ENCODE measurements at places on chromosomes 16 and 17.

DNA sequence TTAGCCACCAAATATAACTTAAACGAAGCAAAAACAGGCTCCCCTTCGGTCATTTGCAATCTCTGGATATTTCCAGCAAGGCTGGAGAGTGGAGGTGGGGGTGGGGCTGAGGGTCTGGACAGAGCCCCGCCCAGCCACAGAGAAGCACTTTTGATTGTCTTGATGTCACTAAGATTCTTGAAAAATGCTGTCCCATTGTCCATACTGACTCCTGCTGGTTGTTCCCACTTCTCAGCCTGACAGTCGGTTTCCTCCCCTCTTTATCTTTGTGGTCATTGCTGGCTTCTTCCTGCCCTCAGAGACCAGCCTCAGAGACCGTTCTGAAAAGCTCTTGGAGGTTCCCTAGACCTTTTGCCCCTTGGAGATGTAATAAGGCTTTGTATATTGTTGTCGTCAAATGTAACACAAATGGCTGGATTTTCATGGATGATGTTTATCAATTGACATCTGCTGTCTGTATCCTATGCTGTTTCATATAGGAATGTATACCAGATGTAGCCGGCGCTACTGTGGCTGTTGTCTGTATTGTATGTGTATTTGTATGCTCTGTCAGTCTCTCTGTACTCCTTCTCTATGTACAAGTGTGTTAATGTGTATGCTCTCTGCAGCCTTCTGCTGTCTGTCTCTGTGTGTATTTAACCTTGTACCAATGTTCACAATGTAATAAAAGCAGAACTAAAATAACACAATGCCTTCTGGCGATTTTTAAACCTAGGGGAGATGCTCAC, 94.8 kb upstream of the DNAH9 start:
- DNase-seq: no peak

DNA sequence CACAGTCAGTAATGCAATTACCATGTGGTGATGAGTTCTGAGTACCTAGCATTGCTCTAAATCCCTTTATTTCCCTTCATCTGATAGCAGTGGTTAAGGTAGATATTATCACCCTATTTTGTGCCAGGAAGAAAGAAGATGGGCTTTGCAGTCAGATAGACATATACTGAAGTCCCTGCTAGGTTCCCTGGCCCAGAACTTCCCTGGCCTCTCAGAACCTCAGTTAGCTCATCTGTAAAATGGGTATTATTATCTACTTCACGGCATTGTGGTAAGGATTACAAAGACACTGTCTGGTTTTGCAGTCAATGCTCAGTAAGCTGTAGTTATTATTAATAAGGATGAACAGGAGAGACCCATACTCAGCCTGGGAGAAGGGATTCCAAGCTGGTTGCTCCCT, 4.6 kb upstream of the CRYBA1 start:
- DNase-seq: no peak

DNA sequence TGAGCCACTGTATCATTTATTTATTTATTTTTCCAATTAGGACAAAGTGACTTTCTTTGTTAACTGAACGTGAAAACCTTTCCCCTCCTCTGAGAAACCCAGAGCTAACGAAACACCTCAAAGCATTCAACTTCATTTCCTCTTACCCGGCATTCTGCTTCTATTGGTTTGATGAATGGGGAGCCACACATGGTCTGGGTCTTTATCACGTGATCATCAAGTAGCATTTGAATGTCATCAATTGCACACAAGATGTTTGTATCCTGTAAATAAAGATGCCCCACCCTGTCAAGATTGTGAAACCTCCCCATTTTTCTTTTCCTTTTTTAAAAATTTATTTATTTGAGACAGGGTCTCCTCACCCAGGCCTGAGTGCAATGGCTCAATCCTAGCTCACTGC, 80.1 kb downstream of the DNAH3 start:
- DNase-seq: no peak

- no peak for DNase-seq
Observed at GRCh38 chr17:393806-394717, 41.5 kb upstream of the RPH3AL start.

DNA sequence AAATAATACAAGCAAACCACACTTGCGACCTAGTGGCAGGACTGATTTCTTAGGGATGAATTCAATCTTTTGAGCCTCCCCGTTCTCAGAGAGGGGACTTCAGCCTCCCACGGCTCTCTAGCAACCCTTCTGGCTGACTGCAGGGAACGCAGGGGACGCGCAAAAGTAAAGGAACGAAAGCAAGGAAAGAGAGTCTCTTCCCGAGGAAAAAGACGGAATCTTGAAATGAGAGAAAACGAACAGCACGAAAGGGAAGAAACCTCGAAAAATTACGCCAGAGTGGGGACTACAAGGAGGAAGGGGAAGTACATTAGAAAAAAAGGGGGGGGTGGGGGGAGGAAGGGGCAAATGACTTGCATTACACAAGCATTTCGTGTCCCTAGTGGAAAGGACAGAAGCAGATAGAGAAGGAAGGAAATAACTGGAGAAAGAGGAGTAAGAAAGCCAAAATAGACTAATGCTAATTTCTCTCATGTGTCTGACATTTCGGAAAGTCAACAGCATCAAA, 1.2 kb downstream of the GRB2 start:
- no peak for DNase-seq

DNA sequence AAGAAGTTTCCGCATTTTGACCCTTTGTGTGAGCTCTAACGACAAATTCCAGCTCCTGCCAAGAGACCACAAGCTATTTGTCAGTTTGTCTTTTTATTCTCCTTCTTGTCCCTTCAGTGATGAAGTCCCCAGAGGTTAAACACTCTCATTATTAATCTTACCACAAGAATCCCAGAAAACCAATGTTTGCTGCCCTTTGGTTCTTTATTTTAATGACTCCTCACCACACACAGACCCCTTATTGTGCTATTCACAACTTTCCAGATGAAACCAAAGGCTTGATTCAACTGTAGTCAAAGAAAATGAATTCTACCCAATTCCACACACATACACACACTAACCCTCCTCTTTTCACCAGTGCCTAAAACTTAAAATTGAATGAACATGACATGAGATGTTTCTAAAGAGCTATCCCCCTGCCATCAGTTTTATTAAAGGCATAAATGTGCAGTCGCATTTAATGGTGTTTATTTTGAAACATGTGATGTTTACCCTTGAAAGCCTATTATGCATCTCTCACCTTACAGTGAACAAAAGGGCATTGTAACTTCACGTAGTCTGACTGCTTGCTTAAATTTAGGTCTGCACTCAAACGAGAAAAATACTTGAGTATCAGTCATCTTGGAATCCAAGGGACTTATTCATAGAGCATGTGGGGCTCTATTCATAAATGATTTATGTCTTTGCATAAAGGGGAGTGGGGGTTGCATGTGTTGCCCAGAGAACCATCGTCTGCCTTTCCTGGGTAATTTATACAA, 44.1 kb downstream of the PCTP start:
- no peak for DNase-seq

- DNase-seq: no peak
Observed at GRCh38 chr17:4766723-4767122, 5.0 kb upstream of the TM4SF5 start.

- no peak for DNase-seq
Observed at GRCh38 chr16:68713361-68713760, 23.7 kb upstream of the CDH1 start.

GRCh38 chr17:57585341-57586195, 159.5 kb downstream of the CCDC182 start:
- DNase-seq: no peak

DNA sequence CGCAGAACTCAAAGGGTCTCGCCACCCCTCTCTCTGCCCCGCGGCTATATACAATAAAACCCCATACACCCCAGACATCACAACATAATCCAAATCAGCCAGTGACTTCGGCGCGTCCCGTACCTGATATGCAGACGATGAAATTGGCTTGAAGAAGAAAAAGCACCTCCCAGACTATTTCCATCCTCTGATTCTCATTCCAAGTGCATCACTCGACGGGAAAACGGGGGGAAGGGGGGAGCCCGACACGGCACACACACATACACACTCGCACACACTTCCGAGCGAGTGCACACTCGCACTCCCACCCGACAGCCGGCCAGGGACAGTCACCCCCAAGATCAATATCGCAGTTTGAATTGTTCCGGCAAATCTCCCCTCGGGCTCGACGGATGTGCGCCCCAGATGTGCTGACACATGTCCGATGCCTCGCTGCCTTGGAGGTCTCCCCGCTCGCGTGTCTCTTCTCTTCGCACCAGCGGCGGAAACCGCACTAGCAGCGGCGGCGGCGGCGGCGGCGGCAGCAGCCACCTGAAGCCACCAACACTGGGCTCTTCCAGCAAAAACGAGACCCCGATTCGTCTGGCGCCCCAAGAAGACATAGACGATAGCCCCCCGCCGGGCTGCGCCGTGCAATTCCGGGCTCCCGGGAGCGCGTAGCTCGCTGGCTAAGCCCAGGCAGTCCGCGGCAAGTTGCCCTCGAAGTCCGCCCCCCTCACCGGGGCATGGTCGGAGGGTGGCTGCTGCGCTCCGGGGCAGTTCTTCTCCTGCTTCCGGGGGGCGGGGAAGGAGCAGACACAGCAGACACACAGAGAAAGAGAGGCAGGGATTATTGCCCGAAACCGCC, 688 bp downstream of the CA10 start:
- no peak for DNase-seq

GRCh38 chr16:25689137-25689836, 2.5 kb upstream of the HS3ST4 start:
- no peak for DNase-seq

- no peak for DNase-seq
Observed at GRCh38 chr17:77496401-77496801, 355.6 kb downstream of the SEC14L1 start.

GRCh38 chr16:3101018-3101840, 2.1 kb upstream of the ZSCAN10 start:
- no peak for DNase-seq

GRCh38 chr16:4888428-4889135, 41.3 kb downstream of the UBN1 start:
- DNase-seq: no peak

DNA sequence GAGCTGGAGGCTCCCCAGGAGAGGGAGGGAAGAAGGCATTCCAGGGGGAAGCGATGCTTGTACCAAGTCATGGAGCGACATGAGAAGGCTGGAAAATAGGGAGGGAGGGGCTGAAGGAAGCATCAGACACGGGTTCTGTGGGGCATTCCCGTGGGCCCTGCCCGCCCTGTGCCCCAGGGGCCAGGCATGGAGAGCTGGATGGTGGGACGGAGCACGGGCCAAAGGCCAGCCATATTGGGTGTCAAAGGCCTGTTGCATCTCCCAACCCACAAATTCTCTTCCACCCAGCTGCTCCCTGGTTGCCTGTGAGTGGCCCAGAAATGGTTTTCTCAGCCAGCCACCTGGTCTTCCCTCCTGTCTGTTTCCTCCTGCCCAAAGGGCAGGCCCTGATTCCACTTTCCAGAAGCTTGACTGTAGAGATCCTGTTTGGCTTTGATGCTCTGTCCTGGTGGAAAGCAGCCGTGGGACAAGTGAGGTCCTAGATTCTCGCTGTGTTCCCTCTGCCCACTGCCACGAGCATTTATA, 3.2 kb downstream of the CDR2L start:
- DNase-seq: no peak

GRCh38 chr17:1074886-1075605, 78.1 kb downstream of the TIMM22 start:
- DNase-seq: no peak

- no peak for DNase-seq
Observed at GRCh38 chr17:39607057-39607850, 466 bp downstream of the NEUROD2 start.

- no peak for DNase-seq
Observed at GRCh38 chr16:47956916-47957315, 198.9 kb downstream of the ABCC12 start.

DNA sequence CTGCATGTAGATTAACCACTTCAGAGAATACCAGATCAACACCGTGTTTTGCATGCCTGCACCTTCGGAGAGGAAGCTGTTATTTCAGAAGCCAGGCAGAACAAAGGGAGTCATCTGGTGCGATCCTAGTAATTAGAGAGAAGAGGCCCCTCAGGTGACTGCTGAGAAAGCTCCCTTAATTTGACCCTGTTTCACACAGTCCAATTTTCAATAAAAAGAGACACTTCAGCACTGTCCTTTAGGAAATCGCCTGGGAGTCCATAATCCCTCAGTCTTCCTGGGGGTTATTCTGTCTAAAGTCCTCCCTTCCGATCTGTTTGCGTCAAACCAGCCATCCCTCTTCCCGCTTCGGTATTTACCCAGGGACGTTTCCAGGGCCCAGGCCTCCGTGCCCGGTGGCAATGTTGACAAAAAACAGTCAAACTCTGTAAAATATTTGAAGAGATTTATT, 23.4 kb upstream of the TNRC6C start:
- DNase-seq: no peak

DNA sequence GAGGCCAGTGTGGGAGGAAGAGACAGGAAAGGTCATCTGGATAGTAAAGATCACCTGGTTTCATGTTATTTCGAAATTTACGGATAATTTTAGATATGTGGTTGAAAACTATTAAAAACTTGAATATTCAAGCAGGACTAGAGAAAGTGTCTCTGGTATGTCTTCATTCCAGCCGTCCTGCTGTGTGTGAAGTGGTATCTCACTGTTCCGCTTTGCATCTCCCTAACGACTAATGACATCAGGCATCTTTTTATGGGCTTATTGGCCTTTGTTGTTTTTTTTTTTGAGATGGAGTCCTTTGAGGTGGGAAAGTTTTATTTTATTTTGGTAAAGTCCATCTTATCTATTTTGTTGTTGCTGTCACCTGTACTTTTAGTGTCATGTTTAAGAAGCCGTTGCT, 214.4 kb upstream of the CHMP6 start:
- no peak for DNase-seq

DNA sequence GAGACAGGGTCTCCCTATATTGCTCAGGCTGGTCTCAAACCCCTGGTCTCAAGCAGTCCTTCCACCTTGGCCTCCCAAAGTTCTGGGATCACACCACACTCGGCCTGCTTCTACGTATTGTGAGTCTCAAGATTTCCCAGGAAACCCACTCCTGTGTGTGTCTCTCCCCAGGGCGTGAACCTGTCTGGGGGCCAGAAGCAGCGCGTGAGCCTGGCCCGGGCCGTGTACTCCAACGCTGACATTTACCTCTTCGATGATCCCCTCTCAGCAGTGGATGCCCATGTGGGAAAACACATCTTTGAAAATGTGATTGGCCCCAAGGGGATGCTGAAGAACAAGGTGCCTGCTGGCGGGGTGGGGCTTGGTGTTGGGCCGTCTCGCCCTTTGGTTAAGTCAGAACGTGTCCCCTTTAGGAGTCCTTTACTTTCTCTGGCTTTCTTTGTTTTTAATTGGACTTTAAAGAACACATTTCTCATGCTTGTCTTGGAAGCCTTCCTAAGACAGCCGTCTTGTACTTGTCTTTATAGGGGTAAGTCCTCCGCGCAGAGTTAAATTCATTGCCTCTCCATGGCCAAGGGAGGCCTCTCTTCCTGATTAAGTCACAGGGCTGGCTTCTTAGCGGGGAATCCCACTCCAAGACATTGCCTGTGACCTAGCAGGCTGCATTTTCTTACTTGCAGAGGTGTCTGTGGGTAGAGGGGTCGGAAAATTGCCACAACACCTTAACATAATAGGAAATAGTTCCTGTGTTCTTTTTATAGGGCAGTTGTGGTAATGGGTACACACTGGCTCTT, 136.4 kb downstream of the ABCC6 start:
- DNase-seq: no peak

GRCh38 chr16:54175552-54176375, 110.8 kb downstream of the IRX3 start:
- no peak for DNase-seq

Data from stimulated activated CD4-positive, alpha-beta T cell treated with anti-CD3 and anti-CD28 coated beads, Interleukin-12 subunit alpha, Interleukin-12 subunit beta, amount 100 ng/mL, for 24 hours (primary cell).